ENCODE measurements at places on chromosomes 1 and 21.

DNA sequence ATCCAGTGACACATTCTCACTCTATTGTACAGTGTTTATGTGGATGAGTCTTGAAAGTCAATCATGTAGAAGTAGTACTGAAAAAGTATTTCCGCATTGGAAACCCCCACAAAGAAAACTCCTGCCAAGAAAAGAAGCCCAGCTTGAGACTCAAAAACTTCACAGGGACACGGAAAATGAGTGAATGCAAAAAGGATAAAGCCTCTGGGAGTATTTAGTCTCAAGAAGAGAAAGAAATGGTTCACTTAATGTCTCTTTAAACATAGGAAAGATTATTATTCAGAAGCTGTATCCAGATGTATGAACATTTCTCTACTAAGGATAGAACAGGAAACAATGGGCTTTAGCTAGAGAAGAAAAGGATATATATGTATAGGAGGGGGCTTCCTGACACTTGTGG lies 304.5 kb downstream of the BARHL2 start:
- DNase-seq, result no peak

- DNase-seq, result no peak
These were observed 41.3 kb upstream of the LRP8 start for GRCh38 chr1:53369034-53369750.

DNA sequence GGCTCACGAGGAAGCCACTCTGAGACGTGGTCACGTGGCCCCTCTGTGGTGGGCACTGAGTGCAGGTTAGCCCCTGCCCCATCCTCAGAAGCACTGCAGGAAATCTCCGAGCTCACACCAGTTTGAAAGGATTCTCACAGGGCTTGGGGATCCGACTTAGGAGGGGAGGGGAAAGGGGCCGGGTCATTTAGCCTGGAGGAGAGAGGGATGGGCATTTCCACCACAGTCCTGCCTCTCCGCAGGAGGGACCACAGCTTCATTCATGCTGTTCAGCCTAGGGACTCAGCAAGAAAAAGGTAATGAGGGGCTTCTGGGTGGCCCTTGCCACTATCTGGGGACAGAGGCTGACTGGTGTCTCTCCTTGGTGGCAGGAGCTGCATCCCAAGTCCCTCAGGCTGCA lies 126.5 kb downstream of the NPHP4 start:
- no peak for DNase-seq

- no peak for DNase-seq
These were observed 3.3 kb downstream of the CLCNKB start for GRCh38 chr1:16046842-16047241.

DNA sequence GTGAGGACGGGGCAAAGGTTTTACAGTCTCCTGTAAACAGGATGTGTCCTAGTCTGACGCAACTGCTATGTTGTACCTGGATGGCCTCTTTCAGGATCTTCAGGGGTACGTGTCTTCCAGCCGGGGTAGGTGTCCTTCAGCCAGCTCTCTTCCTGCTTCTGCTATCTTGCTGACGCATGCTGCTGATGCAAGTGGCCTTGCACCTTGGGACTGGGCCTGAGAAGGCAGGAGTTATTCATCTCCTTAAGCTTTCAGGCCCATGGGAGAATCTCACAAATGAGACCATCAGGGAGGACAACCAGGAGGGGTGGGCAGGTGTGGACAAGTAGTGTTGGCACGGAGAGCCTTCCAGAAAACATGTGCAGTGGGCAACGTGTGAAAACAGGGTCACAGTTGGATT lies 7.9 kb upstream of the SPRR1B start:
- no peak for DNase-seq
